ENCODE measurements at places on chromosomes 16 and 17.
A peak's percentile ranks its signal among the peaks of the same experiment; 100 is the strongest.

- DNase-seq = no peak
Observed at GRCh38 chr17:41650794-41651624, 26.6 kb upstream of the KRT17 start.

- DNase-seq = no peak
Observed at GRCh38 chr17:79852748-79853147, 13.5 kb upstream of the CBX4 start.

DNA sequence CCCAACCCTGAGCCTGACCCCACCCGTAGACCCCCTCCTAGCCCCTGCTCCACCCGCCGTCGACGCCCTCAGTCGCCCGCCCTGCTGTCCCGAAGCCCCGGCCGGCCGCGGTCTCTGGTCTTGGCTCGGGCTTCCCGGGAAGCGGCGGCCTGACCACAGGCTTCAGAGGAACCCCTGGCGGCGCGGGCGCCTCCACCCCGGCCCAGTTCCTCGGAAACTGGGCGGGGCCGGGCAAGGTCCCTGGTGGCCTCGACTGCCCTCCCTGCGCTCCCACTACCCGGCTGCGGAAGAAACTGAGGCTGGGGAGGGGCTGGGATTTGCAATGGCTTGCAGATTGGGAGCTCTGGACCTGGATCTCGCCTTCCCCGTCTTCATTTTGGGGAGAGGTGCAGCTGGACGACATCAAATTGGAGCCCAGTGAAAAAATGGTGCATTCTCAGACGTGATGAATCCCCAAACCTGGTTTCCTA is 692 bp upstream of the SOCS1 start:
- DNase-seq = no peak

DNA sequence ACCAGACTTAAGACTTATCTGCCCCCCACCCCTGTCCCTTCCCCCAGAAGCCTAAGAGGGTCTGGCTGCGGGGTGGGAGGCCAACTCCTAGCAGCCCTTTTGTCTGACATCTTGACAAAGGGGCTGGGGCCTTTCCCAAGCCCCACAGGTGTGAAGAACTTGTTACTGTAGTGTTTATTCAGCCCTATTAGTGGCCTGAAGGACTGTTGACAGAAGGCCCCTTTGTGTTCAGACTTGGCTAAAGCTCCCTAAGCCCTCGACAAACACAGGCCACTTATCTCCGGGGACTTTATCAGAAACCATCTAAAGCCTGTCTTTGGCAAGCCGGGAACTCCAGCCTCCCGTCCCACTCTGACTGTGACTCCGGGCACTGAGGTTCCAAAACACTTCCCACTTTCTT is 129.8 kb downstream of the NTN1 start:
- peak; percentile 46 for DNase-seq

DNA sequence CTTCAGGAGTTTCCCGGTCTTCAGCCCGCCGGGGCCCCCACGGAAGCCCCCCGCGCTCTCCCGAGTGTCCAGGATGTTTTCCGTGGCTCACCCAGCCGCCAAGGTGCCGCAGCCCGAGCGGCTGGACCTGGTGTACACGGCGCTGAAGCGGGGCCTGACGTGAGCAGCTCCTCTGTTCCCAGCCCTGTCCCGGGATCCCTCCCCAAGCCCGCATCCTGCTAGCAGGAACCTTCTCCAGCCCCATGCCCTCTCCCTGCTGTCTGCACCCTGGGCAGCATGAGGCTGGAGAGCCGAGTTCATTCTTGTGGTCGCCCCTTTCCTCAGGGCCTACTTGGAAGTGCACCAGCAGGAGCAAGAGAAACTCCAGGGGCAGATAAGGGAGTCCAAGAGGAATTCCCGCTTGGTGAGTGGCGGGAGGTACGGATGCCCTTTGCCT is 10.1 kb downstream of the RIPOR1 start:
- DNase-seq = no peak

DNA sequence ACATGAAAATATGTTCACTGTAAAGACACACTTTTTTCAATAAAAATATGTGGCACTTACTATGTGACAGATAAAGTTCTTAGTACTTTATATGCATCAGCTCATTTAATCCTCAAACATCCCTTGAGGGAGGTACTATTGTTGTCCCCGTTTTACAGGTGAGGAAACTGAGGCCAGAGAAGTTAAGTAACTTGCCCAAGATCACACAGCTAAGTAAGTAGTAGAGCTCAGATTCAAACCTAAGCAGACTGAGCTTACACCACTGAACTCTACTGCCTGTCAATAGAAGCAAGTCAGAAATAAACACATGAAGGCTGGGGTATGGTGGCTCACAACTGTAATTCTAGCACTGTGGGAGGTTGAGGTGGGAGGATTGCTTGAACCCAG is 13.9 kb downstream of the CDH3 start:
- DNase-seq = no peak

- no peak for DNase-seq
Observed at GRCh38 chr16:86244158-86244557, 266.2 kb upstream of the FOXF1 start.

DNA sequence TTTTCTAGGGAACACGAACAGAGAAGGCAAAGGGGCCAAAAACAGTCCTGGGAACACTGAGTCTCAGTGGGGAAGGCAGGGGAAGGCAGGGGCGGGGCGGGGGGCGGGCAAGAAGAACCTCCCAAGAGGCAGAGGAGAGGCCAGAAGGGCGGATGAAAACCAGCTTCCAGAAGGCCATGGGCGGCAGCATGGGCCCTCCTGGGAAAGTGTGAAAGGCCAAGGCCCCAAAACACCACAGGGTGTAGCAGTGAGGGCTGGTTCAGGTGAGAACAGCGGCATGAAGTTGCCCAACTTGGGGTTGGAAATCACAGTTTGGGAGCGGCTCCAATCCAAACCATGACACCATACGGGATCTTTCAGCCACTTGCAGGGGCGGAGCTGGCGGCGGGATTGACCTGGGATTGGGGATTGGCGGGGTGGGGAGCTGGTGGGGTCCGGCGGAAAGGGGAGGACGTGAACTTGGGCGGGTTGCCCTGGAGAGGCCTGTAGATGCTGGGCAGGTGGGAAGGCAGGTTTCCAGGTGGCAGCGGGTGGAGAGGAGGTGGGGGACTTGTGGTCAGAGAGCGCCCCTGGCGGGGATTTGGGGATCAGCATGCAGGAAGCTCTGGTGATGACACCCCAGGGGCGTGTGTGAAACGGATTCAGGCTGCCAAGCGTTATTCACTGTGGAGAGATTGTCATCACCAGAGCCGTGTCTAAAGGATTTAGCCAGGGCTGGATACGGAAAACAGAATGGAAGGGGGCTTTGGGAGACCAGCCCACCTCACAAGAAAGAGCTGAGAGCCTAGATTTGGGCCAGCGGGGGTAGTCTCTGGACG is 80.9 kb downstream of the ARHGAP23 start:
- DNase-seq = no peak

DNA sequence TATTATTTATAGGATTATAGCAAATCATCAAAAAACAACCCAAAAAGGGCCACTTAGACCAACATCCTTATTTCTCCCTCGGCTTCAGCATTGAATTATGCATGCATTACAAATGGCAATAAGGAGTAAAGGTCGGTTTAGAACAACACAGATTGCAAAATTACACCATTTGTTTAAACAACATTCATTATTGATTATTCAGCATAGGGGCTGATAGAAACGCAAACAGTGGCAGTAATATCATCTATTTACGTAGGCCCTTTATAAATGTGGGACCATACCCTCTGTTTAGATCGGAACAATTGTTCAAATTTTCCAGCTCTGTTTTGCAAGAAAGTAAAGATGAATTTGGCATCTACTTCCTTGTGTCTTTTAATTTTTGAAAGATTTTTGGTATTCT is 153.3 kb downstream of the WWOX start:
- no peak for DNase-seq

All from DMS79 (cell line).